Stimulated activated CD8-positive, alpha-beta memory T cell treated with anti-CD3 and anti-CD28 coated beads, Interleukin-2, amount 100 ng/mL, for 1 hour (primary cell): ENCODE measurements at places on chromosomes 5 and 9.

GRCh38 chr5:16081376-16081955 lies 98.1 kb downstream of the MARCHF11 start:
- no peak for DNase-seq

DNA sequence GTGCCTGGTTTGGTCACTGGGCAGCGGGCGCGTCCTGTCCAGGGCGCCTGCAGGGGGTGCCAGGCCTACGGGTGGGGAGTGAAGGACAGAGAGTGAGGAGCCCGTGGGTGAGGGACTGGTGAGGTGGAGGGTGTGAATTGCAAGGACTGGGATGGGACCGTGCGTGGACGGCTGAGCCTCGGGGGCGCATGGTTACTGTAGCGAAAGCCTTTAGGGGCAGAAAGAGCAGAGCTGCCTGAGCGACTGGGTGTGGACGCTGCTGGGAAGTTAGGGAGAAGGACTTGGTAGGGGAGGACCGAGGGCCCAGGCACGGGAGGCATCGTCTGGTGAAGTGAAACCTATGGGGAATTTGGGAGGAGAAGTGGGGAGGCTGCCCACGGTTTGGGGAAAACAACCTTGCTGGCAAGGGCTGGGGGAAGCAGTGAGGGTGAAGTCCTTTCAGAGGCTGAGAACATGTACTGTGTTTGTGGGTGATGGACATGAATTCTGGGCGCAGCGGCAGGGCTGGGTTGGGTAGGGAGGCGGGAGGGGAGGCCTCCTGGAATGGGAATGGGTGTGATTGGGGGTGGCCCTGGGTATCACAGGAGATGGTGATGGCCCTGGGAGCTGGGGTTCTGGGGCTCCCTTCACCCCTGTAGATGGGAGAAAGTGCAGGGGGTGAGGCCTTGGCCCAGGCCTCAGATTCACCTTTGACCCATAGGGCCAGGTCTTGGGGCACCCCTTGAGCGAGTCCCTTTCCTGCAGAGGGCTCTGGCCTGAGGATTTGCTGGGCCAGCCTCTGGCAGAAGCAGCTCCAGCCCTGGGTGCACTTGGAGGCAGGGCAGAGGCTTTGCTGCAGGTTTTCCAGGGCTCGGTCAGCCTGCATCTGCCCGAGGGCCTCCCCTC lies 1.7 kb upstream of the TOR4A start:
- DNase-seq, result no peak

- DNase-seq, result no peak
Measured at GRCh38 chr5:177373806-177374205, 10.4 kb upstream of the SLC34A1 start.

GRCh38 chr9:35972093-35972492 lies 14.1 kb upstream of the OR2S2 start:
- no peak for DNase-seq

DNA sequence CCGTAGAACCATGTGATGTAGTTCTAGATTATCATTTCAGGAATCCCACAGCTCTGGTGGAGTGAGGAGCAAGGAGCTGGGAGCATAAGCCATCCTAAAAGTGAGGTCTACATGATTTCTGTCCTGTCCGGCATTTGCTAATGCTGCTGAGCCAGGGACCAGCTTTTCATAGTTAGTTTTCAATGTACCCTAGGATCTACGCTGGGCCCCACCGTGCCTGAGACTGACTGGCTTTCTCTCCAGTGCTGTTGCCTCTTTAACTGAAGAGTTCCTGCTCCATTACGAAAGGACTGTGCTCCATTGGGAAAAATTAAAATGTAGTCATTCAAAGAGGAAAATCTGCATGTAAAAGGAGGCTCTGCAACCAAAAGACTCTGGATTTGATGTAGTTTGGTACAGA lies 634.8 kb downstream of the DMRTA1 start:
- DNase-seq, result no peak

DNA sequence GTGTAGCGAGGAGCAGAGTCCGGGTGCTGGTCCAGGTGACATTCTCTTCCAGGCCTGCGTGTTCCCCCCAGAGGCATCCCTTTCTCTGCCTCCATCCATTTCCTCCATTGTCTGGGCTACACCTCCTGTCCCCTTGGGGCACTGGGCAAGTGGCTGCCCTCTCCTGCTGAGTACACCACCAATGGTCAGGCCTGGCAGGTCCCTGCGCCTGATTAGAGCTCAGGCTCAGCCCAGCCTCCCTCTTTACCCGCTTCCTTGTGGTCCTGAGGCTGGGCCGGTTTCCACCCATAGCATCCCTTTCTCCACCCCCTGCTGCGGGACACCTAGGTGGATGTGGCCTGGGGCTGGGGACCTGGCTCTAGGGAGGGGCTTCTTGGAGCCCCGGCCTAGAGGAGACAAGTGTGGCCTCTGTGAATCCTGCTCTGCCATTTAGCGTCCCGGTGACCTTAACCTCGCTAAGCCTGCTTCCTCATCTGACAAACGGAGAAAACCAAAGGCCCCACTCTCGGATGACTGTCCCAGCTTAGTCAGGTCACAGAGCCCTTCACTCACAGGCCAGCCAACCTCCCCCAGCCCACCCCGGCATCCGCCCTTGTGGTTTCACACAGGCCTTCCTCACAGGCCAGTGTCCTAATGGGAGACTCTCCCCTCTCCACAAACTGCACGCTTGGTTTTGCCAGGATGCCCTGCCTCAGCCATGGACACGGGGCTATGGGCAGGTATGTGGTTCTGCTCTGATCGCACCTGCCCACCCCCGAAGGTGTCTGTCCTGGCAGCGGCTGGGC lies 12.9 kb downstream of the DOLPP1 start:
- DNase-seq, result no peak

DNA sequence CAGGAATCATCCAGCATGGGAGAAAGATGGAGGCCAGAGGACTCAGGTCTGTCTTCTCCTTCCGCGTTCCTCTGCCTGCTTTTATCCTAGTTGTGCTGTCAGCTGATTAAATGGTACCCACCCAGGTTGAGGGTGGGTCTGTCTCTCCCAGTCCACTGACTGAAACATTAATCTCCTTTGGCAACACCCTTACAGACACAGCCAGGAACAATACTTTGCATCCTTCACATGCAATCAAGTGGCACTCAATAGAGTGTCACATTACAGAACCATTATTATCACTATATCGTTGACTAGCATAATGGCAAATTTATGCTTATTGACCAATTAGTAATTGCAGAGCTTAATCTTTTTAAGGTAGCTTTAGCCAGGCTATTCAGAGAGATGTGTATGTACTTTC lies 64.8 kb downstream of the UNC13B start:
- no peak for DNase-seq

- no peak for DNase-seq
Measured at GRCh38 chr9:34370335-34370969, 6.2 kb downstream of the MYORG start.

GRCh38 chr5:132027027-132027426 lies 15.6 kb upstream of the ACSL6 start:
- DNase-seq, result no peak

- no peak for DNase-seq
Measured at GRCh38 chr9:127128341-127129072, 6.1 kb upstream of the ANGPTL2 start.

- DNase-seq, result no peak
Measured at GRCh38 chr9:129894120-129894823, 59.0 kb downstream of the USP20 start.

GRCh38 chr9:131039129-131039954 lies 30.4 kb downstream of the LAMC3 start:
- no peak for DNase-seq

- DNase-seq, result no peak
Measured at GRCh38 chr5:58761407-58761806, 178.5 kb downstream of the RAB3C start.

GRCh38 chr9:128523199-128523925 lies 18.8 kb downstream of the GLE1 start:
- no peak for DNase-seq

DNA sequence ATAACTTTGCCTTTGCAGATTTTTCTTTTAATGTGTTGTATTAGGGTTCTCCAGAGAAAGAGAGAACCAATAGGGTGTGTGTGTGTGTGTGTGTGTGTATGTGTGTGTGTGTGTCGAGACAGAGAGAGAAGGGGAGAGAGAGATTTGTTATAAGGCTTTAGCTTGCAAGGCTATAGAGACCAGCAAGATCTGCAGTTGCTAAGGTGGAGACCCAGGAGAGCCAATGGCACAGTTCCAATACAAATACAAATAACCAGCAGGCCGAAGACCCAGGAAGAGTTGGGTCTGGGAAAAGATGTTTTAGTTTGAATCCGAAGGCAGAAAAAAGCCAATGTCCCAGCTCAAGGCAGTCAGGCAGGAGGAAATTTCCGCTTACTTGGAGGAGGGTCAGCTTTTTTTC lies 23.0 kb downstream of the TMOD1 start:
- no peak for DNase-seq

GRCh38 chr9:133207540-133208170 lies 1.4 kb downstream of the OBP2B start:
- DNase-seq, result no peak

- no peak for DNase-seq
Measured at GRCh38 chr9:133125941-133126696, 5.1 kb upstream of the RALGDS start.

DNA sequence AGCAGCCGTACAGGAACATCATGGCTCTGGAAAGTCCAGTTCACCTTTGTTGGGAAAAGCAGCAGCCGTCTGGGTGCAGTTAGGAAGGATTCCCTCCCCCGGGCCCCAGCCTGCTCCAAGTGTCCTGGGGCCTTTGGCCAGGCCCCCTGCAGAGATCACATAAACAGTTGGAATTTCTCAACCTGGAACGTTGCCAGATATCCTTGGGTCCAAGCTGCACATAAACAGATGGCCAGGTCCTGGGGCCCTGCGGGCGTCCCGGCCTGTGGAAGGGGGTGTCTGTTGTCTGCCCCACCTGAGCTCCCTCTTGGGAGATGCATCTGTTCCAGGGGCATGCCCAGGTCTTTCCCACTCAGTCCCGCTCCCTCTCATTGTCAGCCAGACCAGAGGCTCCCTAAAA lies 92.7 kb downstream of the COL5A1 start:
- no peak for DNase-seq

- DNase-seq, result no peak
Measured at GRCh38 chr5:97495301-97495700, 312.3 kb upstream of the RIOK2 start.

DNA sequence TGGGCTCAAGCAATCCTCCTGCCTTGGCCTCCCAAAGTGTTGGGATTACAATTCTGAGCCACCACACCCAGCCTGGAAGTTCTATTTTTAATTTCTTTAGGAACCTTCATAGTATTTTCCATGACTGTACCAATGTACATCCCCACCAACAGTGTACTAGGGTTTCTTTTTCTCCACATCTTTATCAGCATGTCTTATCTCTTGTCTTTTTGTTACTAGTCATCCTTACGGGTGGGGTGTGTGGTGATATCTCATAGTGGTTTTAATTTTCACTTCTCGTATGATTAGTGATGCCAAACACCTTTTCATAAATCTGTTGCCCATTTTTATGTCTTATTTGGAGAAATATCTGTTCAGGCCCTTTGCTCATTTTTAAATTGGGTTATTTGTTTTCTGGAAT lies 123.0 kb upstream of the MEF2C start:
- DNase-seq, result no peak

GRCh38 chr5:122078116-122079110 lies at the start of gene LOX:
Gene LOX, minus strand, starts transcription at chr5:122078259. Its CDS starts 274 bp downstream, at chr5:122077985.
- no peak for DNase-seq

DNA sequence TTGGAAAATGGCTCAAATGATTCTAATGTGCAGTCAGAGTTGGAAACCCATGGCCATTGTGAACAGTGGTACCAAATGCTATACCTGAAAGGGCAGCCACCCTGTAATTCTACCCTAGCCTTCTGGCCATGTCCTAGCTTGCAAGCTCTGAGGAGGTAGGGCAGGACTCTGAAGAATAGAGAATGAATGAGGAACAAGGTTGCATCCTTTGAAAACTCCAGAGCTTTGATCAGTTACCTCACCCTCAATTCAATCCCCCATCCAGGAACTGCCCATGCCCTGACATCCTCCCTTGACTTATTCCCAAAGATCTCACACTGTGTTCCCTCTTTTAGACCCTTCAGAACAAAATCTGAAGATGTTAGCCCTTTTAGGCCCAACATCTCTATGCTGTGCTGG lies 17.8 kb upstream of the ERMP1 start:
- DNase-seq, result no peak

- DNase-seq, result no peak
Measured at GRCh38 chr5:74356009-74356695, 284.4 kb downstream of the ENC1 start.

GRCh38 chr5:128626536-128627090 lies 88.6 kb upstream of the FBN2 start:
- no peak for DNase-seq

GRCh38 chr9:107154291-107154690 lies 128.8 kb upstream of the RAD23B start:
- DNase-seq, result no peak

GRCh38 chr5:151139646-151140045 lies 17.9 kb downstream of the ANXA6 start:
- DNase-seq, result no peak

GRCh38 chr5:108607421-108607820 lies 140.3 kb upstream of the FER start:
- no peak for DNase-seq

DNA sequence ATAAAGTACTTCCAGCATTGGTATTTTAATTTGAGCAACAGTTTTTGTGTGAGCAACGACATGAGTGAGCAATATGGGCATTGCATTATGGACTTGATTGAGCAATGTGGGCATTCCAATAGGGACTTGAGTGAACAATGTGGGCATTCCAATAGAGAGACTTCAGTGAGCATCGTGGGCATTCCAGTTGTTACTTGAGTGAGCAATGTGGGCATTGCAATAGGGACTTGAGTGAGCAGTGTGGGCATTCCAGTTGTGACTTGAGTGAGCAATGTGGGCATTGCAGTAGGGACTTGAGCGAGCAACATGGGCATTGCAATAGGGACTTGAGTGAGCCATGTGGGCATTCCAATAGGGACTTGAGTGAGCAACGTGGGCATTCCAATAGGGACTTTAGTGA lies 52.2 kb downstream of the ZCCHC7 start:
- no peak for DNase-seq

DNA sequence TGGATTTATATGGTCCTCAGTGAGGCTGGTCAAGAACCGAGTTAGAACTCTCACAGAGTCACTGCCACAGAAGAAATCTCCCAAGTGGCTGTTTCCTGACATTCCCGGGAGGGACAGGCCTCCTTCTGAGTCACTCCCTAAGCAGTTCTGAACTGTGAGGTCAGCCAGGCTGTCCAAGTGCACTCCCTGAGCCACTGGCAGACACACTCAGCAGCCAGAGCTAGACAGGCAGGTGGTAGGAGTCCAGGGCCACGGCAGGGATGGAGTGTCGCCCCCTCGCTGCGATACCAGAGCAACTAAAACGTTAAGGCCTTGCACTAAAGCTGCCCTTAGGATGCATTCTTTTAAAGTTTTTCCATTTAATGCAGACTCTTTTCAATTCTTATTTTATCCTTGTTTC lies 3.4 kb downstream of the IL4 start:
- DNase-seq, result no peak

DNA sequence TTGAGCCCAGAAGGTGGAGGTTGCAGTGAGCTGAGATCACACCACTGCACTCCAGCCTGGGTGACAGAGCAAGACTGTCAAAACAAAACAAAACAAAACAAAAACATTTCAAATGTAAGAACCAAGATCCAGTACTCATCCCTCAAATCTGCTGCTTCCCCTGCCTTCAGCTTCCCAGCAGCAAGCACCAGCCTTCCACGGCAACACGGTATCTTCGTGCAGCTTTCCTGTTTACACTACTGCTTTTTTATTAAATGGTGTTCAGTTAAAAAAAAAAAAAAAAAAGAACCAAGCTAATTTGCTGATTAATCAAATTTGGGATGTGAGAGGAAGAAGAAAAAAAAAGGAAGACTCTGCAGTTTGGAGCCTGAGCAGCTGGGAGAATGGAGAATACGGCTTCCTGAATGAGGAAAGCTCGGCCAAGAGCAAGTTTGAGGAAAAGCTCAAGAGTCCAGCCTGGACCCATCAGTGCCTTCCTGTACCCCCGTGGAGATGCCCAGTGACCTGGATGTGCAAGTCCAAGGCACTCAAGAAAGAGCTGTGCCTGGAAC lies 28.0 kb upstream of the SLC2A8 start:
- DNase-seq, result no peak
